ENCODE measurements at places on chromosomes 16 and 17.

- no peak for DNase-seq
Measured at GRCh38 chr17:36768394-36768793, 167.0 kb downstream of the MRM1 start.

- no peak for DNase-seq
Measured at GRCh38 chr16:70767377-70768202, 33.4 kb downstream of the VAC14 start.

DNA sequence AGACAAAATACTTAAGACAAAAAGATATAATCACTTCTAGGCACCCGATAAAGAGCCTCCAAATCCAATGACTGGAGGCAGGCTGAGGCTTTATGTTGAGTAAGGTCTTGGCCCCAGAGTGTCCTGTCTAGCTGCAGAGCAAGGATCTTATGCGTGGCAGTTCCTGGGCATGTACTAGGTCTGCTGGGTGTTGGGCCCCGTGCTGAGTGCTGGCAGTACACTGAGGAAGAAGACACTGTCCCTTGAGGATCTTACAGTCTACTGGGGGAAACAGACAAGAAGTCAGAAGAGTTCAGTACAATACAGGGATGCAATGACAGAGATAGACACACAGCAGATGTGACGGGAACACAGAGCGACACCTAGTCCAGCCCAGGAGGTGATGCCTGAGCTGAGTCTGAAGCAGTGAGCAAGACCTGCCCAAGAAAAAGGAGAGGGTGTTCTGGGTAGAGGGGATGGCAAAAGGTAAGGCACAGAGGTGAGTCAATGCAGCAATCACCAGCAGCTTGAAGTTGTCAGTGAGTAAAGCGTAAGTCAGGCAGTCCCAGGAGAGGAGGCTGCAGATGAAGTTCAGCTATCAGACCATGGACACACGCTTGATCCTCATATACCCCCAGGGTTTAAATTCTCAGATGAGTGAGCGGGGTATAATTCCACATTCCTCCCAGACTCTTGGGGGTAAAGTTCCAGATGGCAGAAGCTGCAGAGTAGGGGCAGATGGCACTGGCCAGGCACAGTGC lies 18.1 kb downstream of the MAP3K14 start:
- no peak for DNase-seq

- DNase-seq = no peak
Measured at GRCh38 chr16:51981725-51982124, 565.2 kb downstream of the TOX3 start.

- no peak for DNase-seq
Measured at GRCh38 chr17:36926701-36927100, 10.6 kb upstream of the LHX1 start.

DNA sequence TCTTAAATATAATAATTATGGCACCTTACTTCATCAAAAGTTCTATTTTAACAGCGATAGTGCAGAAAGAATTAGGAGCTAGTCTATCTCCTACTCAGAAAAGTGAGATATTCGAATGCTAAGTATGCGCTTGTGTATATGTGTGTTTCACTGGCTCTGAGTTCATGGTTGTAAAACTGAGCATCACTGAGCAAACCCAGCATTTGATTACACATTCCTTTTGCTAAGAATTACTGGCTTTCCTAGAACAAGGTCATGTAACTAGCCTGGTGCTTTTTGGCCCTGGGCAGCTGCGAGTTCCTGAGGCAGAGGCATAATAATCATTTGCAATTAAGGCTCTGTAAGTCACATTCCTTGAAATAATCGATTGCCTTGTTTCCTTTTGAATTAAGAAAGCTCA lies 157.2 kb downstream of the SNX29 start:
- no peak for DNase-seq

GRCh38 chr17:11874756-11875155 lies 122.5 kb downstream of the ZNF18 start:
- DNase-seq = no peak

GRCh38 chr17:46151762-46152161 lies 41.5 kb downstream of the KANSL1 start:
- DNase-seq = no peak

GRCh38 chr17:68568581-68568980 lies 32.6 kb downstream of the FAM20A start:
- no peak for DNase-seq

Measured in sigmoid colon (tissue), 7 donors.